CD8-positive, alpha-beta T cell (primary cell): ENCODE measurements at places on chromosomes 4 and X.

- no peak for DNase-seq
These were observed 497.3 kb upstream of the PITX2 start for GRCh38 chr4:111120191-111120590.

- DNase-seq, result no peak
These were observed 172.1 kb downstream of the MID1IP1 start for GRCh38 chrX:38973322-38973721.

DNA sequence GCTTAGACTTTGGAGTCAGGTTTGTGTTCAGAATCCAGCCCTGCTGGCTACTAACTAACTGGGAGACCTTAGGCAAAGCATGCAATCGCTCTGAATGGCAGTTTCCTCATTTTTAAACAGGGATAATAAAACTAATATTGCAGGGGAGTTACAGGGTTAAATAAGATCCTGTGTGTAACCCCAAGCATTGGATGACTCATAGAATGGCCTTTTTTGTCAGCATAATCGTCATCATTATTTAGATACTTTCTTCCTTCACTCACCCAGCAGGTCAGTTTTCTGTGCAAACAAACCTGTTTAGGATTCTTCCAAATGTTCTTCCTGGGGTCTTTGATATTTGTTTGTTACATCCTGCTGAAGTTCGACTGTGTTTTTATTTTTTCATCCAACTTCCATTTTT, 208.2 kb downstream of the EVC2 start:
- DNase-seq, result no peak

DNA sequence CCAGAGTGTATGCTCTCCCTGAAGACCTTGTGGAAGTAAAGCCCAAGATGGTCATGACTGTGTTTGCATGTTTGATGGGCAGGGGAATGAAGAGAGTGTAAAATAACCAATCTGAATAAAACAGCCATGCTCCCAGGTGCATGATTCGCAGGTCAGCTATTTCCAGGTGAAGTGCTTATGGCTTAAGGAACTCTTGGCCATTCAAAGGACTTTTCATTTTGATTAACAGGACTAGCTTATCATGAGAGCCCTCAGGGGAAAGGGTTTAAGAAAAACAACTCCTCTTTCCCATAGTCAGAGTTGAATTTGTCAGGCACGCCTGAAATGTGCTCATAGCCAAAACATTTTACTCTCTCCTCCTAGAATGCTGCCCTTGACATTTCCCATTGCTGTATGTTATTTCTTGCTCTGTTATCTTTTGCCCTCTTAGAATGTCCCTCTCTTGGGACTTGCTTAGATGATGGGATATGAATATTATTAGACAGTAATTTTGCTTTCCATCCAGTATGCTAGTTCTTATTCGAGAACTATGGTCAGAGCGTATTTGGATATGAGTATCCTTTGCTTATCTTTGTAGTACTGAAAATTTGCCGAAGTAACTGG, 88.6 kb downstream of the PLS3 start:
- DNase-seq, result no peak

- DNase-seq, result no peak
These were observed 68.0 kb upstream of the MAGED1 start for GRCh38 chrX:51825436-51825835.

DNA sequence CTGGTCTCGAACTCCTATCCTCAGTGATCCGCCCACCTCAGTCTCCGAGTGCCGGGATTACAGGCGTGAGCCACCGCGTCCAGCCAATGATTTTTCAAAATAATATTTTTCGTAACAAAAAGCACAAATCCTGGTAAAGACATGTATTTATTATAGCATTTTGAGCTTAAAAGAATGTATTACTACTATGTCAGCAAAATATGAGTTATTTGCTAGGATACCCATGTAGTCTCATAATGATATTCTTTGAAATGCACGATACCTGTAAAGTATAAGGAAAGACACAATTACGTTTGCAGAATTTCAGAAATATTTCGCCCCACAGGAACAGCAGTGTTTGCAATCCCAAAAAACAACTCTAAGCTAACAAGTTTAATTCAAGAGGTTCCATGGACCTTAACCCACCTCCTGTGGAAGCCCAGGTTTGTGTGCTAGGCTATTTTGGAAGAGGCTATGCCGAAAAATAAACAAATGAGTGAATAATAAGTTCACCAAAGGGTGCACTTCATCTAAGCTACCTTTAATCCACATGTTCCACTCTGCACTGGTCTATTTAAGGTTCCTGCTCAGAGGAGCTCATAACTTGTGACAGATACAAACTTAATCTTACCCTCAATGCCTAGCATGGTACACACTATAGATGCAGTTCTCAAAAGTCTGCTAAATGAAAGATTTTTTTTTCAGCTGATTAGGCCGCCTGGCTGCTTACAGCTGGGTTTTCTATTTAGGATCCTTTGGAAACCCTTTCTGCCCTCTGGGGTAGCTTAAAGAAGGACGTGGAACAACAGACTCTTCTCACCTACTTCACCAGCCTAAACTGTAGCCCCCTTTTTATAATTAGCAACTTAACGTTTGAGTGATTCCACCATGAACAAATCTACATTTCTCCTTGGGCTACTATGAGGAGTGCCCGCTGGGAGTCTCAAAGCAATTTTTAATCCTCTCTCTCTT, 5.0 kb downstream of the FRYL start:
- DNase-seq, result no peak

- DNase-seq, result no peak
These were observed 256.3 kb downstream of the KCNIP4 start for GRCh38 chr4:21692241-21692640.

- no peak for DNase-seq
These were observed 123.2 kb downstream of the ELOVL6 start for GRCh38 chr4:110075083-110075738.

DNA sequence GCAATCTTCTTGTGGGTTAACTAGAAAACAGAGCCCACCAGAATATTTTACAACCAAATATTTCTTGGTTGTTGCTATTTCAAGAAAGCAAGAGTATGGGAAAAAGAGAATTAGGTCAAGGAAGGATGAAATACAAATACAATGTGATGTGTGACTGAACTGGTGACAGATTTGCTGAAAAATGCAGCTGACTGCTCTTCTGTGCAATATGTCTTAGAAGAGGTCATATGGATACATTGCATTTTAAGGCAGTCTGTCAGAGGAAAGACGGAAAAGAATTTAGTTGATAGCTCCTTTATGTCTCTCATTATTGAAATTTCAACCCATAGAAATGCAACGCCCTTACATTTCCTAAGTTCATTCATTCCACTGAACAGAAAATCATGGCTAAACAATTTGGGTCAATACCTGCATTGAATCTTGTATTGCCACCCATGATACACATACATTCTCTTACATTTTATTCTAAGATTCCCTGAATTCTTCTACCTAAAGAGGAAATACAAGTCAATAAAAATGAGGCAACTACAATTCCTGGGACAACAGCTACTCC, 423.1 kb downstream of the ADAM29 start:
- no peak for DNase-seq

- no peak for DNase-seq
These were observed 5.7 kb upstream of the IL13RA2 start for GRCh38 chrX:115023139-115023538.

GRCh38 chr4:170008371-170008770, 17.8 kb downstream of the MFAP3L start:
- no peak for DNase-seq

GRCh38 chrX:37912304-37912703, 64.9 kb upstream of the DYNLT3 start:
- DNase-seq, result no peak

DNA sequence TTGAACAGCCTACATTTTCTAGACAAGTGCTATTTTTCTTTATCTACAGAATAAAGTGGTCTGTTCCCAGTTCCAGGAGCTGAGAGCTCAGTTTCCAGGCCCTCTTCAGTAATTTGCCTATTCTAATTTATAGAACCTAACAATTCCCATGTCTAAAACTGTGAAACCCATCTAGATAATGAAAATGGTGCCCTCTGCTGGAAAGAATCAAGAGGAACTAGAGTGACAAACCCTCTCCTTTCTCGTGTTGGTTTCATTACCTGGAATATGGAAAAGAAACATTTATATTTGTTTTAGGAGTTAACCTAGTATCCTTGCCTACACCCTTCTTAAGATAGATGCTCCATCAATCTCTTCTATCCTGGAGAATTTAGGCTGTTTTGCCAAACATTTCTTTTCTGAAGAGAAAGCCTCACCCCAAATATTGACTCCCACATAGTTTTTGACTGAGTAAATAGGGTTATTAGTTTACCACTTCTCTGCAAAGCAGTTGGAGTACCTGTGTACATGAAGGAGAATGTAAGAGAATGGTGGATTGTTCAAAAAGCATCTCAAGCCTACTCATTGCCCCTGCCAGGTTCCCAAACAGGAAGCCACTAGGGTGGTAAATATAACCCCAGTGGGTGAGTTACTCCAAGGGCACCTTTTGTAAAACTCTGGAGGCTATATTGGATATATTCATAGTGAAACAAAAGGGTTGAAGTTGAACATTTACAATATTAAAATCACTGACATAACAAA, 121.6 kb downstream of the RASL11B start:
- peak; percentile 61 for DNase-seq

DNA sequence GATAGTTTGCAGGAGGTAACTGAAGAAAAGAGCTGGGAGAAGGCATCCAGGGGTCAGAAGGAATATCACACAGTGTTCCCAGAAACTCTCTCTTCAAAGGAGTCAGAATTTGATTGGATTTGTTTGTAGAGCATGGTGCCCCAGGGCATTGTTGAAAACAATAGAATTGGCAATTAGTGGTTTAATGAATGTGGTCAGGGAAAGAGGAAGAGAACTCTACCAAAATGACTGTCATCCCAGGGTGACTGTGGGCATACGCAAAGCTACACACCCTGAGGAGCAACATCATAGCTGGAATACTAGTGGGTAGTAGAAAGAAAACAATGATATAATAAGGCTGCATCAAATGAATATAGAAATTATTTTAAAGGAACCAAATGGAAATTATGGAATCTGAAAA, 21.5 kb downstream of the TNIP2 start:
- DNase-seq, result no peak

DNA sequence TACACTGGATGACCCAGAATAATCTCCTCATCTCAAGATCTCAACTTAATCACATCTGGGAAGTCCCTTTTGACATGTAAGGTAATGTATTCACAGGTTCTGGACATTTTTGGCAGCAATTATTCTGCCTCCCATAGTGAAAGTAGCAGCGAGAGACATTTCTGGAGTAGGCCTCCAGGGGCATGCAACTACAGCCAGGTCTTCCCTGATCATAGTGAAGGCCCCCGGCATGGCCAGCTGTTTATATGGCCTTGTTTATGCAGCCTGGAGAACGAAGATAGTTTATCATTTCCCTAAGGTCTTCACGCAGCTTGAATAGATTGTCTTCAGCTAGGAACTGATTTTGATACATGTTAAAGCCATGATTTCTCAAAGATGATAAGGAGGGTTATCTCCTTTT, 139.9 kb downstream of the RNF150 start:
- no peak for DNase-seq

GRCh38 chr4:7524843-7525242, 90.1 kb upstream of the PSAPL1 start:
- DNase-seq, result no peak

DNA sequence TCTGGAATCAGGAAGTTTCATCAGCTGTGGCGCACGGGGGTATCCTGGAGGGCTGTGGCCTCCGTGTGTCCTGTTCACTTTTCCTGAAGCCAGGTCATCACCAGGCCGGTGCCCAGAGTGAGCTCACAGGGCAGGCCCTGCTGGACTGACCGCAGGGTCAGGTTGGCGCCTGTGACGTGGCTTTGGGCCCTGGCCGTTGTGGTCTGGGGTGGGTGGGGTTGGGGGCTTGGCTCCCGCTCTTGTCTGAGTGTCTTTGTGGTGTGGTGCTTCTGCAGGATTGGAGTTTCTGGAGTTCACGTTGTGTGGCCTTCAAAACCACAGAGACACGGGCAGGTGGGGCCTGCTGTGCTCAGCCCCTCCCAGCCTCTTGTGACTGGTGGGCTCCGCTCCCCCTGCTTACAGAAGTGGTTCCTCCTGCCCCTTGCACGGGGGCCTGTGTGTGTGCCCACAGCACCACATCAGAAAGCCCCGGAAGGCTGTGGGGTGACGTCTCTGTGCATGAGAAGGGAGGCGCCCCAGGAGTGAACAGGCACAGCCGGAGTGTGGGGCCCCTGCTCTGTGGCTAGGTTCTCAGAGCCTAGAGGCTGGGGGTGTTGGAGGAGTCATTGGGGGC, 9.5 kb downstream of the RGS12 start:
- peak; percentile 82 for DNase-seq

DNA sequence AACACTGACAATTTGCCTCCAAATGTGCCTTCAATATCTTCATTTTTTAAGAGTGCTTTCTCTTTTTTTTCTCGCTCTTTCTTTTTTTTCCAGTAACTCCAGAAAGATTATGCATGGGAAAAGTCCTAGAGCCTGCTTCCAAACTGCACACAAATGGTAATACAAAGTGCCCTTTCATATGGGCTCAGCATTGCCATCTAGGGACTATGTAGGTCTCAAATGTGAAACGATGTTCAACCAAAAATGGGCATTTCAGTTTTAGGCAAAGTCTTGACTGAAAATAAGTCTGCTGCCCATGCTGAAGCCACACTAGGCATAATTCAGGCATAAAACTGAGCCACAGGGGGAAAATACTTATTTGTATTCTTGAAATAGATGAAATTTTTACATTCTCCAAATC, 65.6 kb downstream of the SYNPO2 start:
- DNase-seq, result no peak

DNA sequence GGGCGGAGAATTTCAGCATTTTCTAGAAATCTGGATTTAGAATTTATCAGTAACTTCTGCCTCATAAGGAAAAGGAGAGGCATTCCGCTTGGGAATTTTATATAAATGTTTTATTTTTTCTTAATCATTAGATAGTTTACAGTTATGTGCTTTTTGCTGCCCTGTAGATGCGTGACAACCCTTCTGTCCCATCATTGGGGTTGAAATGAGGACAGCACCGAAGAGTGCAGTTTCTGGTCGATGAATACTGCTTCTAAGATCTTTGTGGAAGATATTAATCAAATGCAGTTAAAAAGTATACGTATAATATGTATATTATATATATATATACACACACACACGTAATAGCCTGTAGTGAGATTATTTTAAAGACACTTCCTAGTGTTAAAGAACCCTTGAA, 1.5 kb downstream of the RBPJ start:
- DNase-seq, result no peak

DNA sequence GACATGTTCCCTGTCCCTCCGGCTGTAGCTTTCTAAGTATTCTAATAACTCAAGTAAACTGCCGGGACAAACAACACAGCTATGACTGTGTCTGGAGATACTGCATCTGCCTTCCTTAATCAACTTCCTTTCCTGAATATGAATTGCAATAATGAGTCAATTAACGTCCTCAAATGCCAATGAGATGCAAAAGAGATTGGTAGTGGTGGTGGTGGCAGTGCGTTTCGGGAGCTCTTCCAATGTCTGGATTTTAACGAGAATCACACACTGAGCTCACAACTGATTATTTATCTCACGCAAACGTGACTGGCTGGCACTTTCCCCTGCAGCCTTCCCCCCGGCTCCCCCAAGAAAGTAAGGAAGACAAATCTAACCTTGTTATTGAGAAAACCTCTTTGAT, 226.1 kb upstream of the GK2 start:
- no peak for DNase-seq
